ENCODE measurements at places on chromosomes 2 and 18. TPM values are rescaled to one million over a fixed set of nuclear protein-coding genes. Genes with fewer than 3 reads are reported as not detected.

Gene CHRND
- total RNA-seq = not detected

- no peaks in the 10 kb centered on the region for H3K27me3 ChIP-seq
- no peak overlapping the region for H3K27ac ChIP-seq
- DNase-seq = no peak
- H3K4me1 ChIP-seq = no peaks in the 10 kb centered on the region
Observed at GRCh38 chr2:38981003-38981669, 91.5 kb downstream of the ARHGEF33 start.

- DNase-seq = peak; percentile 24
- H3K4me1 ChIP-seq = peaks cover 7% of the 10 kb centered on the region
Observed at GRCh38 chr18:36901277-36901701, 72.4 kb downstream of the KIAA1328 start.

Gene VWC2L
- total RNA-seq = not detected

- no peak overlapping the region for H3K4me3 ChIP-seq
- H3K27me3 ChIP-seq = no peaks in the 10 kb centered on the region
- H3K4me1 ChIP-seq = no peaks in the 10 kb centered on the region
- no peak overlapping the region for H3K27ac ChIP-seq
Observed at GRCh38 chr18:41798879-41799278, 156.2 kb upstream of the PIK3C3 start.

DNA sequence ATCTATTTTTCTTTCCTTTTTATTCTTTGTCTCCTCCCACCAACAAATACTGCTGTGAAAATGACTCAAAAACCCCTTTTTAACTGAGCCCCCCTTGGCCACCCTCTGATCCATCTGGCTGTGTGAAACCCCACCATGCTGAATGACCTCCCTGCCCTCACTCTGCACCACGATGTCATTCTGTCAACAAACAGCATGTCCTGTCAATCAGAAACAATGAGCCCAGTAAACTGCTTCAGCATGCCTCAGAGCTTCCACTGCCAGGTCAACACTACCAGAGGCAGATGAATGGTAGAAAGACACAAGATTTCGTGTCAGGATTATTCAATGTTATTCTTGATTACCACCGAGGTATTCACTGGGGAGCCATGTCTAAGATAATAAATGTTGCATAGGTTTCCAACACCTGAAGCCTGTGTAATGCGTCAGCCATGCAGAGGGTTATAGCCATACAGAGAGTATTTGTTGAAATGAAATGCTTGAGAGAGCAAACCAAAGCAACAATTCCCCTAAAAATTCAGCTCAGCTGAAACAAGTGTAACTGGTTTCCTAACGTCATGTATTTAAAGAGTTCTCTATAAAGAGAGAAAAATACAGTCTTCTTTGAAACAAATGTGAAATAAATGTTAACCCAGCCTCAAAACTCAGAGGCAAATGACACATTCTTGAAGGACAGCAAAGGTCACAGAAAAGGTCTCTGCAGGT is 76.7 kb downstream of the LRP2 start:
- DNase-seq = no peak
- no peak overlapping the region for H3K27ac ChIP-seq
- H3K4me1 ChIP-seq = no peaks in the 10 kb centered on the region
- H3K27me3 ChIP-seq = no peaks in the 10 kb centered on the region
- H3K36me3 ChIP-seq = no peaks in the 10 kb centered on the region

GRCh38 chr2:24448797-24449196 is 42.3 kb upstream of the NCOA1 start:
- H3K27ac ChIP-seq = no peak overlapping the region
- H3K27me3 ChIP-seq = no peaks in the 10 kb centered on the region
- H3K4me3 ChIP-seq = no peak overlapping the region
- DNase-seq = no peak
- no peaks in the 10 kb centered on the region for H3K36me3 ChIP-seq
- H3K4me1 ChIP-seq = no peaks in the 10 kb centered on the region

Gene TCF23
- not detected for total RNA-seq

GRCh38 chr2:60354713-60355112 is 198.7 kb downstream of the BCL11A start:
- H3K27ac ChIP-seq = no peak overlapping the region
- no peak for DNase-seq
- H3K36me3 ChIP-seq = no peaks in the 10 kb centered on the region

Gene KLHL41
- total RNA-seq = 0.28 TPM

Gene ZDBF2
- total RNA-seq = 16.7 TPM

GRCh38 chr2:236659758-236660150 is 90.1 kb downstream of the ACKR3 start:
- no peak overlapping the region for H3K4me3 ChIP-seq
- no peaks in the 10 kb centered on the region for H3K36me3 ChIP-seq
- peaks cover 3% of the 10 kb centered on the region for H3K27me3 ChIP-seq
- DNase-seq = peak; percentile 34
- H3K27ac ChIP-seq = no peak overlapping the region

Gene EMX1
- total RNA-seq = not detected

Gene PSMA8
- not detected for total RNA-seq

- DNase-seq = no peak
- H3K27ac ChIP-seq = no peak overlapping the region
- H3K4me1 ChIP-seq = peaks cover 21% of the 10 kb centered on the region
Observed at GRCh38 chr2:217953011-217953481, 49.7 kb downstream of the TNS1 start.

Gene CPO
- not detected for total RNA-seq

GRCh38 chr2:21793461-21793860 is 669.7 kb downstream of the TDRD15 start:
- DNase-seq = peak; percentile 25
- H3K27ac ChIP-seq = no peak overlapping the region
- H3K4me3 ChIP-seq = no peak overlapping the region

DNA sequence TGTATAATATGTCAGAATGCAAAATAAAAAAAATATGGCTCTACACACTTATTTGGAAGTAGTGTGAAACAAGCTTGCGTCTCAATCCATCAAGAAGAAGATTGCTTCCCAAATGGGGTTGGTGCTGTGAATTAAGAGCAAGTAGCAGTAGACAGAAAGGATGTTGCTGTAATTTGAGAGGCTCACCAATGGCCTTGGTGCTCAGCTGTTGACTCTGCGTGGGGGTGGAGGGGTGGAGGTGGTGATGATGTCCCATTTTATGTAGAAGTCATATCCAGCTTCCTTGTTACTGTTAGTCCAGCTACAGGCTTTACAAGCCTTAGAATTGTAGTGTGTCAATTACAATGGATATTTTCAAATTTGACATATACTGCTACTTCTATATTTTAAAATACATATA is 223.4 kb upstream of the RND3 start:
- no peaks in the 10 kb centered on the region for H3K27me3 ChIP-seq
- H3K4me1 ChIP-seq = peaks cover 3% of the 10 kb centered on the region
- no peak for DNase-seq
- H3K4me3 ChIP-seq = no peak overlapping the region
- H3K27ac ChIP-seq = no peak overlapping the region

GRCh38 chr2:84102274-84102673 is 356.8 kb downstream of the SUCLG1 start:
- no peaks in the 10 kb centered on the region for H3K27me3 ChIP-seq
- no peak overlapping the region for H3K27ac ChIP-seq
- no peaks in the 10 kb centered on the region for H3K4me1 ChIP-seq
- no peak overlapping the region for H3K4me3 ChIP-seq
- DNase-seq = no peak
- no peaks in the 10 kb centered on the region for H3K36me3 ChIP-seq

GRCh38 chr2:158056875-158057274 is 44.8 kb upstream of the UPP2 start:
- H3K27ac ChIP-seq = no peak overlapping the region
- H3K36me3 ChIP-seq = no peaks in the 10 kb centered on the region
- no peak for DNase-seq
- H3K4me3 ChIP-seq = no peak overlapping the region
- H3K27me3 ChIP-seq = no peaks in the 10 kb centered on the region
- H3K4me1 ChIP-seq = no peaks in the 10 kb centered on the region

- no peaks in the 10 kb centered on the region for H3K4me1 ChIP-seq
- no peak overlapping the region for H3K27ac ChIP-seq
- H3K36me3 ChIP-seq = peaks cover 43% of the 10 kb centered on the region
- no peak for DNase-seq
- no peak overlapping the region for H3K4me3 ChIP-seq
Observed at GRCh38 chr2:240462707-240463273, 27.3 kb downstream of the GPC1 start.

Gene APLF
- 3.3 TPM for total RNA-seq

- no peak overlapping the region for H3K4me3 ChIP-seq
- no peaks in the 10 kb centered on the region for H3K4me1 ChIP-seq
- H3K27me3 ChIP-seq = peaks cover 2% of the 10 kb centered on the region
- no peaks in the 10 kb centered on the region for H3K36me3 ChIP-seq
- DNase-seq = no peak
Observed at GRCh38 chr2:126750506-126750905, 94.5 kb downstream of the GYPC start.

Gene GYPC
- total RNA-seq = 53.6 TPM

DNA sequence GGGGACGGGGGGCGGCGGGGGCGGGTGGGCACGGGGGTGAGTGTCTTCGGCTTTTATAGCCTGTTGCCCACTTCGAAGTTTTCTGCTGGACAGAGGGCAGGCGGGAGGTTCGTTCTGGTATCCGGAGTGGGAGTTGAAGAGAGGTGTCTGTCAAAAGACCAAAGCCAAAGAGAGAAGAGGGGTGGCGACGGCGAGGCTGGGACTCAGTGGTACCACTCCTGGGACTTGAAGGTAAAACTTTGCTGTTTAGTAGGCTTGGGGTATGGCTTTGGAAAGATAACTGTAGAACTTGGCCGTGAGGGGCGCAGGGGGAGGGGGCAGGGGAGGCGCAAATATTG is 215.8 kb upstream of the DTNA start:
- no peak for DNase-seq
- no peaks in the 10 kb centered on the region for H3K36me3 ChIP-seq
- no peak overlapping the region for H3K4me3 ChIP-seq
- no peaks in the 10 kb centered on the region for H3K4me1 ChIP-seq
- no peak overlapping the region for H3K27ac ChIP-seq

- H3K4me3 ChIP-seq = no peak overlapping the region
- DNase-seq = peak; percentile 45
- H3K27ac ChIP-seq = no peak overlapping the region
- H3K27me3 ChIP-seq = no peaks in the 10 kb centered on the region
- no peaks in the 10 kb centered on the region for H3K36me3 ChIP-seq
- H3K4me1 ChIP-seq = peaks cover 6% of the 10 kb centered on the region
Observed at GRCh38 chr2:190794790-190795189, 85.8 kb upstream of the GLS start.

DNA sequence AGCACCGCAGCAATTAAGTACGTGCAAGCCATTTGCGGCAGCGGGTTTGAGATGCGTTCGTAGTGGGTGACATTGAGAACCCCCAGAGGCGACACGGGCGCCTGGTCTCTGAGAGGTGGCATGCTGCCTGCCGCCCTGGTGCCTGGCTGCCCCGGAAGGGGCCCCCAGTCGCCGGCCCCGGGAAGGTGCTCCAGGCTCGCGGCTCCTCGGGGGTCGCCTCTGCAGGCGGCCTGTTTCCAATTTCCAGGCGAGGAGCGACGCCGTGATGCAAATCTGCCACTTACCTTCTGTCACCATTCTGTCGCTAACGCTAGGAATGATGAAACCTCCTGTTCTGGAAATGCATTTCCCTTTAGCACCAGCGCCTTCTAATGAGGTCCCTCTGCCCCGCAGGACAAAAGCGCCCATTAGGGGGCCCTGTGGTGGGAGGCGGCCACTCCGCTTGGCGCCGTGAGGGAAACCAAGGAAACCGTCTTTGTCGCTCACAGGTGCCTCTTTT is 13.0 kb downstream of the KIF5C start:
- peaks cover 14% of the 10 kb centered on the region for H3K27me3 ChIP-seq
- H3K27ac ChIP-seq = no peak overlapping the region
- DNase-seq = no peak
- H3K36me3 ChIP-seq = no peaks in the 10 kb centered on the region
- H3K4me3 ChIP-seq = no peak overlapping the region
- H3K4me1 ChIP-seq = no peaks in the 10 kb centered on the region

GRCh38 chr18:52439457-52439856 is 99.5 kb downstream of the DCC start:
- DNase-seq = no peak
- no peaks in the 10 kb centered on the region for H3K27me3 ChIP-seq
- no peaks in the 10 kb centered on the region for H3K36me3 ChIP-seq
- no peaks in the 10 kb centered on the region for H3K4me1 ChIP-seq
- no peak overlapping the region for H3K4me3 ChIP-seq
- no peak overlapping the region for H3K27ac ChIP-seq

- H3K4me1 ChIP-seq = peaks cover 6% of the 10 kb centered on the region
- peak within 1 kb of the TSS; percentile 87 for H3K4me3 ChIP-seq
Observed at GRCh38 chr2:105744909-105745853, at the start of gene NCK2. NCK2 (plus strand) TSS chr2:105744912; CDS start chr2:105855064, 110,152 bp downstream.

- no peaks in the 10 kb centered on the region for H3K27me3 ChIP-seq
- H3K4me1 ChIP-seq = peaks cover 3% of the 10 kb centered on the region
- H3K4me3 ChIP-seq = no peak overlapping the region
- H3K27ac ChIP-seq = no peak overlapping the region
Observed at GRCh38 chr2:61460163-61460562, 10.7 kb downstream of the USP34 start.

All from IMR-90 (cell line).